HuH-7.5 (cell line): ENCODE measurements at places on chromosomes 11 and 22.

DNA sequence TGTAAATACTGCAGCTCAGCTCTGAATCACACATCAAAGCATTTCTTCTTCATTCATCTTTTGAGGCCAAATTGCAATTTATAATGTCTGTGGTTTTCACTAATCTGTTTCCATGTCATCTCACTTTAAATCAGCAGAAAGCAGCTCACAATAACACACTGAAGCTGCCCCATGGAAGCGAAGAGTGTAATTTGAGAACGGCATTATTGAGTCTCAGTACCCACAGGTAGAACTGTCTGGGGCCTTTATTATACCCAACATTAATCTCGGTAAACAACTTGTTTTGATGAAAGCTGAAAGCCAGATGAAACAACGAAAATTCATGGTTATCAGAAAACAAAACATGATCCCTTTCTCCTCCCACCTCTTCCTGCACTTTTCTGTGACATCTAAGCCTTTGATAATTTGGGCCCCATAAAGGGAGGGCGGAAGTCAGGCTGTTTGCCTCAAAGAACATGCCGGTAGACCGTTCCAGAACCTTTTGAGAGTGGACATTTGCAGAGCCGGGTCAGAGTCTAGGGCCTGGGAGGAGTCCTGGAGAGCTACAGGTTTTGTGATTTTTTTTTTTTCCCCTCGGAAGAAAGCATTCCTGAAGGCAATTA is 68.2 kb upstream of the SESN3 start:
- DNase-seq: no peak

- no peak for DNase-seq
Measured at GRCh38 chr11:19337779-19338178, 97.0 kb upstream of the E2F8 start.

DNA sequence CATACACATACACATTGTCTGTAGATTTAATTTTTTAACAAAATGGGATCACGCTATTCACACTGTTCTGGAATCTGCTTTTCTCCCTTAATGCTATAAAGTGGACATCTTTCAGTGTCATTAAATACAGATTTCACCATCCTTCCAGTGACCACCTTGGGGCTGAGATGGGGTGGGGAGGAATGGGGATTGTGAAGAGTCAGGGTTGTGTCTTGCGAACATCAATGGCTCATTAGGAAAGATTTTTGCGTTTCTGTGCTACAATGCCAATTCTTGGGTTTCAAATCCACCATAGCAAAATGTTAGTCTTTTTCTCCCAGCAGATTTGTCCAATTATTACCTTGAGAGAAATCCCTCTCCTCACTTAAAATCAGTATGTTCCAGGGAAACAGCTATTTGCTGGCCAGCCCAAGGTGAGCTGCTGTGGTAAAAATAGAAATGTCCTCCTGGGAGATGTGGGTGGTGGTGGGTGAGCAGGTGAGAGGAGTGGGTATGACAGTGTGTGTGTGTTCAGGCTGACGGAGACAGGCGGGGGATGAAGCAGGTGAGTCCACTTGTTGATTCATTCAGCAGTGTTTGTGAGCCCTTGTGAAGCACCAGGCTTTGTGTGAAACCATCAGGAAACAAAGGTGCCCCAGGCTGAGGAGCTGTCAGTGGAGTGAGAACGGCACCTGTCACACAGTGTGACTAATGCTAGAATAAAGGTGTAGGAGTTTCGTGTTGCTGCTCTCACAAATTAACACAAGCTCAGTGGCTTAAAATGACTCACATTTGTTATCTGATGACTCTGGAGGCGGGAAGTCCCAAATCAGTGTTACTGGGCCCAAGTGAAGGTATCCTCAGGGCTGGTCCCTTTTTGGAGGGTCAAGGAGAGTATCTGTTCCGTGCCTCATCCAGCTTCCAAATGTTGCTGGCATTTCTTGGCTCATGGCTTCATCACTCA is 1.7 kb upstream of the CBX6 start:
- DNase-seq: no peak

GRCh38 chr11:118689503-118689851 is 10.0 kb upstream of the TREH start:
- no peak for DNase-seq

DNA sequence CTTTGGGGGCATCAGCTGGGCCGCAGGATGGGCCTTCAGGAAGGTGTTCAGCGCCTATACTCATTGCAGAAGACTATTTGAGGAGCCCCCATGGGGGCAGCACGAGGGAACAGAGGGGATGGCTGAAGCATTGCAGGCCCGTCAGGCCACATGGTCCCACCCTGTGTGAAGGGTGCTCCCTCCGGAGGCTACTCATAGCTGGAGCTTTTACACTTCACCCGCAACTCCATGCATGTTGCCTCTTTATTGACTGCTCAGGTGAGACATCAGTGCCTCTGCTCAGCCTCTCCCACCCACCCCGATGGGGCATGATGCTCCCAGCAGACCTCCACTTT is 1500.9 kb downstream of the TBC1D22A start:
- no peak for DNase-seq

DNA sequence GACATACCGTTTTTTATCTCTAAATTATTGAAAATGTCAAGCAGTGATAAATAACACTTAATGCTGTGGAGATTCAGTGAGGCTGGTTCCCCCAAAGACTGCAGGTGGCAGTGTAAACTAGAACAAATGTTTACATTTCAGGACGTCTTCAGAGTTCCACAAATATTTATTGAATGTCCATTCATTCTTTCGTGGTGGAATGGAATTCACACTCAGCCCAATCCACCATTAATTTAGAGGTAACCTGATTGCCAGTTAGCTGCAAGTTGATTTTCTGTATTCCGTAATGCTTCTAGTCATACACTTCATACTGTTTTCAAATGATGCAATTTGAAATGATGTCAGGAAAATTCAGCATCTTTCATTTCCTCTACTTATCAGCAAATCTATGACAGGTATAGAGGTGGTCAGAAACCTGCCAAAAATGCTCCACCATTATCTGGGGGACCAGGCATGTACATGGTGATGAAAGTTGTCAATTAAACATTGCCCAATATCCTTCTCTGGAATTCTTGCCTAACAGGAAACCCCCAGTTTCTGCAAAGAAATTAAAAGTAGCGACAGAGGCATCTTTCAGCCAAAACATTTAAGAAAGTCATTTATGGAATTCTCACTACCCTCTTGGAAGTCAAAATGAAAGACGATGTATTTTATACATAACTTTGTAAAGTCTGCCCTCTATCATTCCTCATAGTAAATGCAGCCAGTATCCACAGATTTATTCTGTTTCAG is 94.3 kb upstream of the BMAL1 start:
- no peak for DNase-seq
